KG1 (cell line): ENCODE measurements at places on chromosomes 7 and 10.

GRCh38 chr10:1171586-1171985 lies 115.4 kb downstream of the WDR37 start:
- no peak for DNase-seq

DNA sequence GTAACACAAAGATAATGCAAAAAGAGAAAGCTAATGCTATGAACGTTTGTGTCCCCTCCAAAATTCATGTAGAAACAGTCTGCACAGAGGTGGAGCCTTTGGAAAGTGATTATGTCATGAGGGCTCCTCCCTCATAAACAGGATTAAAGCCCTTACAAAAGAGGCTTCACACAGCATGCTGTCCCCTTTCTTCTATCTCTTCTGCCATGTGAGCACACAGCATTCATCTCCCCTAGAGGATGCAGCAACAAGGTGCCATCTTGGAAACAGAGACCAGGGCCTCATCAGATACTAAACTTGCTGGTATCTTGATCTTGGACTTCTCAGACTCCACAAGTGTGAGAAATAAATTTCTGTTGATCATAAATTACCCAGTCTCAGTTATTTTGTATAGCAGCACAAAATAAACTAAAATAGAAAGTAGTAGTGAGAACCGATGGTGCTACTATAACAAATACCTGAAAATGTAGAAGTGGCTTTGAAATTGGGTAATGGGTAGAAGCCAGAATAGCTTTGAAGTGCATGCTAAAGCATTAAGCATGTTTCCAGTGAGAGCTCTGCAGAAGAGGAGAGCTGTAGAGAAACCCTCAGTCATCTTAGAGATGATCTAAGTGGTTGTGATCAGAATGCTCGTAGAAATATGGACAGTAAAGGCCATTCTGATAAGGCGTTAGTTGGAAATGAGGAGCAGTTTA lies 108.7 kb downstream of the DNAJC1 start:
- no peak for DNase-seq

- no peak for DNase-seq
Measured at GRCh38 chr10:14995964-14996565, 36.9 kb downstream of the MEIG1 start.

DNA sequence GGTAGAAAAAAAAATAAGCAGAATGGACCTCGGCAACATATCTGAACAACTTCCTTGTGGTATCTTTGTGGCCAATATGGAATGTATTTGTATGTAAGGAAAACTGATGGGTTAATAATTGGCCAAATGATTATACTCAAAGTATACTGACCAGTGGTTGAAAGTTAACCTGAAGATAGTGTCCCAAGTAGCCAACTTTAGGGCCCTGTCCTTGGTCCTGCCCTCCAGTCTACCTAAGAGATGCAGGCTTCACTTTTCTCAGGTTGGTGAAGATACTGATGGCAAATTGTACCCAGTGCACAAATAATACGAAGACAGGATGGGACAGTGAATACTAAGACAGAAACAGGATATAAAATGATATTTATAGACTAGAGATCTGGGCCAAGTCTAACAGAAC lies 109.2 kb downstream of the SORCS3 start:
- DNase-seq, result no peak

DNA sequence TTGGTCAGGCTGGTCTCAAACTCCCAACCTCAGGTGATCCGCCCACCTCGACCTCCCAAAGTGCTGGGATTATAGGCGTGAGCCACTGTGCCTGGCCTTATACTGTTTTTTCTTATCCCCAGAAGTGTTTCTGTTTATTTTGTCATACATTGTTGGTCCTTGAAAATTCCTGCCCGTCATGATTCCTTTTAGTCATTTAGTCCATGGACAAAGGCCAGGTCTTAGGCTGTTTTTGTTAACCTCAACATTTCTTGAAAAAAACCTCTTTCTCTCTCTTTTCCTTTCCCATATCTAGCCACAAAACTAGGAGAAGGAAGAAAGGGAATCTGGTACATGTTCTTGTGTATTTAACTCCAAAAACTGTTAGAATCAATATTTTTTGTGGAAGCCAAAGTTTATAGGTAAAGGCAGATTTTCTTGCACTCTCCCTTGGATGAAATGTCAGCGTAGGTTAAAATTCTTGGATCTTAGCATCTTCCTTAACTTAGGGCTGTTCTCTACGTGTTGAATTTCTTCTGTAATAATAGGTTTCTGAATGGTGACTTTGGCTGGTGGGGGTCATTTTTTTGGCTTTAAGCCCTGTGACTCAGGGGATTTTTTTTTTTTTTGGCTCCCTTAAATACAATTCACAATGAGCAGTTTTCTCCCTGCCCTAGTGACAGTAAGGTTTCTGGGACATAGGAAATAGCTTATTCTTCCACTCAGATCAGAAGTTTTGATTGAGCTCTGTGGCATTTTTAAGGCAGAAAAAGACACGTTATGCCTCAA lies 500.8 kb downstream of the AUTS2 start:
- DNase-seq, result no peak
